Left lung (tissue), 14 donors: ENCODE measurements at places on chromosomes 12 and 14. TPM values are rescaled to one million over a fixed set of nuclear protein-coding genes. Genes with fewer than 3 reads are reported as not detected.

The SPTLC2 gene
- 44.0 TPM for total RNA-seq

GRCh38 chr12:4960030-4960429, 50.3 kb downstream of the KCNA1 start:
- no peak overlapping the region for H3K27ac ChIP-seq
- H3K27me3 ChIP-seq = peaks cover 88% of the 10 kb centered on the region
- DNase-seq = no peak
- H3K36me3 ChIP-seq = no peaks in the 10 kb centered on the region
- no peaks in the 10 kb centered on the region for H3K4me1 ChIP-seq
- no peak overlapping the region for H3K4me3 ChIP-seq

The OR4E1 gene
- total RNA-seq = not detected

DNA sequence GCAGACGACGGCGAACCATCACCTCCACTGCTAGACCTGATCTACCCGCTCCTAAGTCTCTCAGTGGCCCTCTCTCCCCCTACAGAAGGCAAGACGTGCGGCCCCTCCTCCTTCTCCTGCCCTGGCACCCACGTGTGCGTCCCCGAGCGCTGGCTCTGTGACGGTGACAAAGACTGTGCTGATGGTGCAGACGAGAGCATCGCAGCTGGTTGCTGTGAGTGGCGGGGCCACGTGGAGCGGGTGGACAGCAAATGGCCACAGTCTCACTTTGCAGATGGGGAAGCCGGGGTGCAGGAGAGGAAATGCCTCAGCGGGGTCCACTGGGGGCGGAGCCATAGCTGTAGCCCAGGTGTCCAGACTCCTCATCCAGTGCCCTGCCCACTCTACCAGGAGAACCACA, 21.4 kb upstream of the NXPH4 start:
- no peaks in the 10 kb centered on the region for H3K36me3 ChIP-seq
- H3K4me1 ChIP-seq = peaks cover 3% of the 10 kb centered on the region
- H3K27ac ChIP-seq = no peak overlapping the region
- H3K27me3 ChIP-seq = no peaks in the 10 kb centered on the region
- DNase-seq = no peak

GRCh38 chr14:95078867-95079266, 78.5 kb downstream of the DICER1 start:
- H3K4me3 ChIP-seq = no peak overlapping the region
- no peaks in the 10 kb centered on the region for H3K4me1 ChIP-seq
- no peak overlapping the region for H3K27ac ChIP-seq
- H3K36me3 ChIP-seq = no peaks in the 10 kb centered on the region
- no peak for DNase-seq

- no peaks in the 10 kb centered on the region for H3K4me1 ChIP-seq
- DNase-seq = no peak
- no peaks in the 10 kb centered on the region for H3K27me3 ChIP-seq
- no peaks in the 10 kb centered on the region for H3K36me3 ChIP-seq
- peak overlapping the region; percentile 26 for H3K27ac ChIP-seq
These were observed 228.6 kb downstream of the DACT1 start for GRCh38 chr14:58866391-58866790.

The CYP46A1 gene
- 1.5 TPM for total RNA-seq

DNA sequence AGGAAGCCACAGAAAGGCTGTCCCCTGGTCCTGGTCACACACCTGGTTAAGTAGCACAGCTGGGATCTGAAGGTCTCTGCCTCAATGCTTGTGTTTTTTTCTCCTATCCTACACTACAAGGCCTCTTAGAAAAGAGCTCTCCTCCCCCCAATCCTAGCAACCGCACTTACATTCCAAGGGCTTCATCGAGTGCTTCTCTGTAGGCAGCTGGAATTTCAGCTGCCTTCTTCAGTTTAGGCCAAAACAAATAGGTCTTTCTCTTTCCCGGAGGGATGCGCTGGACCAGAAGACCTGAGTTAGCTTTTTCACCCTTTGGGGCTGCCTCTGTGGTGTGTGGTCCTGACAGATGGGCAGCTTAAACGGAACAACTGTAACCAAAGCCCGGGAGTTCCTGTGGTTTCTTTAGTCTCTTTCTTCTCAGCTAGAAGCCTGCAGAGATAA, 109.7 kb downstream of the GPATCH2L start:
- H3K27me3 ChIP-seq = no peaks in the 10 kb centered on the region
- no peak overlapping the region for H3K27ac ChIP-seq
- no peak overlapping the region for H3K4me3 ChIP-seq
- H3K36me3 ChIP-seq = no peaks in the 10 kb centered on the region
- no peaks in the 10 kb centered on the region for H3K4me1 ChIP-seq

The NUMB gene
- total RNA-seq = 121 TPM

DNA sequence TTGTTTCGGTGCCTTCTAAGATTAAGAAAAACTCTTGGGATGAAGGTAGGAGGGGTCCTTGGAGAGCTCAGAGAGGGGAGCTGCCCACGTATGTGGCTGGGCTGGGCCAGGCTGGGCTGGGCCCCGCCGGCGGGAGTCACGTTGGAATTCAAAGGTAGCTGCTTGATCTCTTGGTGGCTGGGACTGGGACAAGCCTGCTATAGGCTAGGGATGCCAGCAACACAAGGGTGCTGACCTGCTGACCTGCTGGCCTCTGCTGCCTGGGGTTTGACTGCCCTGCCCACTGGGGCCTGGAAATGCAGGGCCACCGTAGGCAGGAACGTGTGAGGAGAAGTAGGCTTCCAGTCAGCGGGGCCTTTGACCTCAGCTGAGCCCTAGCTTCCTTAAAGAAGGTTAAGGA, 52.8 kb upstream of the GTF2A1 start:
- no peak overlapping the region for H3K27ac ChIP-seq
- DNase-seq = no peak
- no peaks in the 10 kb centered on the region for H3K4me1 ChIP-seq
- H3K36me3 ChIP-seq = no peaks in the 10 kb centered on the region
- H3K4me3 ChIP-seq = no peak overlapping the region

The RNASE7 gene
- not detected for total RNA-seq

GRCh38 chr14:68953196-68953555, 25.9 kb downstream of the ACTN1 start:
- no peaks in the 10 kb centered on the region for H3K27me3 ChIP-seq
- DNase-seq = no peak
- H3K27ac ChIP-seq = peak overlapping the region; percentile 74
- no peak overlapping the region for H3K4me3 ChIP-seq

The EML1 gene
- 24.6 TPM for total RNA-seq

- H3K4me3 ChIP-seq = no peak overlapping the region
- no peaks in the 10 kb centered on the region for H3K27me3 ChIP-seq
- H3K36me3 ChIP-seq = no peaks in the 10 kb centered on the region
- no peak overlapping the region for H3K27ac ChIP-seq
- DNase-seq = no peak
- no peaks in the 10 kb centered on the region for H3K4me1 ChIP-seq
These were observed 150.0 kb upstream of the RMST start for GRCh38 chr12:97312570-97313135.

The KCNA1 gene
- 0.09 TPM for total RNA-seq

The MSI1 gene
- total RNA-seq = 1.3 TPM

DNA sequence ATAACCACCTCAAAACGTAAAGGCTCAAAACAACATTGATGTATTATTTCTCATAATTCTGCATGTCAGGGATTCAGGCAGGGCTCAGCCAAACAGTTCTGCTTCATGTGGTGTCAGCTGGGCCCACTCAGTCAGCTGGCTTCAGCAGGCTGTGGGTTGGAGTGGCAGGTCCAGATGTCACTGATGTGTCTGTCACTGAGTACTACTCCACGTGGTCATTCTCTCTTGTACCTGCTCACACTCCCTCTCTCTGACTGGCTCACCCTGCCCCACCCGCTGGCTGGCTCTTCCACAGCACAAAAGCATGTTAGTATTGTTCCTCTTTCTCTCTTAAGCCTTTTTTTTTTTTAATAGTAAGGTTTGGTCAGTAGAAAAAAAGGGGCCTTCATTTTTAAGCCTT, 182.4 kb downstream of the DICER1 start:
- no peak overlapping the region for H3K4me3 ChIP-seq
- no peaks in the 10 kb centered on the region for H3K36me3 ChIP-seq
- DNase-seq = no peak
- H3K27ac ChIP-seq = no peak overlapping the region
- peaks cover 4% of the 10 kb centered on the region for H3K27me3 ChIP-seq

- H3K36me3 ChIP-seq = no peaks in the 10 kb centered on the region
- no peak overlapping the region for H3K4me3 ChIP-seq
- H3K27ac ChIP-seq = no peak overlapping the region
- H3K27me3 ChIP-seq = no peaks in the 10 kb centered on the region
These were observed 2.9 kb upstream of the EPYC start for GRCh38 chr12:91007531-91008290.

DNA sequence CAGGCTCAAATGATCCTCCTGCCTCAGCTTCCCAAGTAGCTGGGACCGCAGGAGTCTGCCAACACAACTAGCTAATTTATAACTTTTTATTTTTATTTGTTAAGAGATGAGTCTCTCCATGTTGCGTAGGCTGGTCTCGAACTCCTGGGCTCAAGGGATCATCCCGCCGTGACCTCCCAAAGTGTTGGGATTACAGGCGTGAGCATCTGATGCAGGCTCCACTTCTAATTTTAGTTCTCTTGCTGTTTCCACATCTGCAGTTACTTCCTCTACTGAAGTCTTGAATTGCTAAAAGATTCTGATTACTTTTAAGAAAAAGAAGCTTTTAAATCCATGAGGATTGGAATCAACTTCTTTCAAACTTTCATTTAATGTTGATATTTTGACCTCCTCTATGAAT, 13.4 kb upstream of the SNX6 start:
- H3K27ac ChIP-seq = no peak overlapping the region
- no peaks in the 10 kb centered on the region for H3K27me3 ChIP-seq
- H3K36me3 ChIP-seq = no peaks in the 10 kb centered on the region
- no peak for DNase-seq
- H3K4me3 ChIP-seq = no peak overlapping the region
- H3K4me1 ChIP-seq = no peaks in the 10 kb centered on the region

- H3K36me3 ChIP-seq = no peaks in the 10 kb centered on the region
- H3K4me3 ChIP-seq = no peak overlapping the region
- H3K4me1 ChIP-seq = no peaks in the 10 kb centered on the region
- H3K27me3 ChIP-seq = no peaks in the 10 kb centered on the region
These were observed 1.2 kb downstream of the SLCO1C1 start for GRCh38 chr12:20696181-20696905.

DNA sequence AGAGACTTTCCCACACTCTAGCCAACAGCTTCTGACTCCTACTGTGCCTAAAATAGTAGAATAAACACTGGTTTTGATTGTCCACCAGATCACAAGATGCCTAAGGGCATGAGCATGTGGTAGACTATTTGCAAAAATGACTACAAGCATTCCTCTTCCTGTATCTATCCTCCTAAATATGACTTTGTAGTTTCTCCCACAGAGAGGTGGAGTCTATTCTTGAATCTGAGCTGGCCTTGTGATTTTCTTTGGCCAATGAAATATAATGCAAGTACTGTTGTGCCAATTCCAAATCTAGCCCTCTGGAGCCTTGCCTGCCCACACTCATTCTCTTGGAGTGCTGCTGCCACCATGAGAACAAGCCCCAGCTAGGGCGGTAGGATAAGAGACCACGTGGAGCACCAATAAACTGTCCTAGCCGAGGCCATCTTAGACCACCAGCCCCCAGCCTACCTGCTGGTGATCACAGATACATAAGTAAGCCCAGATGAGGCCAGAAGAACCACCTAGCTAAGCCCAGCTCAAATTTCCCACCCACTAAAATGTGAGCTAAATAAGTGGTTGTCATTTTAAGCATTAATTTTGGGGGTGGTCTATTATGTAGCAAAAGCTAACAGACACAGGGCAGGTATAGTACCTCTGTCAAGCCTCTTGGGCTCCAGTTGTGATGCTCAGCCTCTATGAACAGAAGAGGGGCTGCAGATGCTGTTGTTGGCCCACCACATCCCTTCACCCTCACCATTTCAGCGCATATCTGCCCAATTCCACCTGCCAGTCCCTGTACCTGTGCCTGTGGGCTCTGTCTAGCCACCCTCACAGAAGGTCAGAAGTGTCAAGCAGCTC, 17.9 kb downstream of the ZFP36L1 start:
- no peak for DNase-seq
- H3K36me3 ChIP-seq = no peaks in the 10 kb centered on the region
- H3K27ac ChIP-seq = no peak overlapping the region
- peaks cover 48% of the 10 kb centered on the region for H3K4me1 ChIP-seq

The TSPAN9 gene
- total RNA-seq = 36.8 TPM

DNA sequence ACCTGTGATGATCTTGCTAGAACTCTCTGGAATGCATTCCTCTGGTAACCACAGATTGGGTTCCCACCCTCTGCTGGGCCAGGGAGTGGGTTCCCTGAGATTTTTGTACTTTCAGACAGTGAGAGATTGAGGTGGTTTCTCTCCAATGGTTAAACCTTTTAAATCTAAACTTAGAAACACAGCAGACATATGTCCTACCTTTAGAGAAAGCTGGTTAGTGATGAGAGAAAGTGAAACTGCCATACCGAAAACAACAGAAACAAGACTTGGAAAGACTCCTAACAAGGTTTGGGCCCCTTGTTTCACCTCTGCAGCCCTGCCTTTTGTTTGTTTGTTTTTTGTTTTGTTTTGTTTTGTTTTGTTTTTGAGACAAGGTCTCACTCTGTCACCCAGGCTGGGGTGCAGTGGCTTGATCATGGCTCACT, 9.7 kb upstream of the SGPP1 start:
- no peaks in the 10 kb centered on the region for H3K36me3 ChIP-seq
- H3K27me3 ChIP-seq = no peaks in the 10 kb centered on the region
- no peak overlapping the region for H3K4me3 ChIP-seq
- H3K27ac ChIP-seq = no peak overlapping the region

DNA sequence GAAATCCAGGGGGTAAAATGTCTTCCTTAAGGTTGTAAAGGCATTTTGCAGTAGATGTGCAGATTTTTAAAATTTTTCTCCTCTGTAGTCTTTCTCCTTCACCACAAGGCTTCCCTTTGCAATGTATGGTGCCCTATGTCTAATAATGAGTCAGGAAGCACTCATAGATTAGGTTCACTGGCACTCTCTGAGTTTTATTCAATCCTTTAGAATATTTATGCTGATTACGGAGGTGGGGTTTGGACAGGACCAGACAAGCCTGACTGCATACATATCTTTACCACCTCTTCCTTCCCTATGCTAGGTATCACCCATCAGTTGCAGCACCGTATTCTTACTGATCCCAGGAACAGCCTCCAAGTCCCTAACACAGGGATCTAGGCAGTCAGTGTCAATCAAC, 99.5 kb downstream of the NEDD1 start:
- H3K4me1 ChIP-seq = no peaks in the 10 kb centered on the region
- no peak overlapping the region for H3K4me3 ChIP-seq
- H3K27ac ChIP-seq = no peak overlapping the region

The CDH24 gene
- total RNA-seq = 6.1 TPM

The DAO gene
- total RNA-seq = not detected

DNA sequence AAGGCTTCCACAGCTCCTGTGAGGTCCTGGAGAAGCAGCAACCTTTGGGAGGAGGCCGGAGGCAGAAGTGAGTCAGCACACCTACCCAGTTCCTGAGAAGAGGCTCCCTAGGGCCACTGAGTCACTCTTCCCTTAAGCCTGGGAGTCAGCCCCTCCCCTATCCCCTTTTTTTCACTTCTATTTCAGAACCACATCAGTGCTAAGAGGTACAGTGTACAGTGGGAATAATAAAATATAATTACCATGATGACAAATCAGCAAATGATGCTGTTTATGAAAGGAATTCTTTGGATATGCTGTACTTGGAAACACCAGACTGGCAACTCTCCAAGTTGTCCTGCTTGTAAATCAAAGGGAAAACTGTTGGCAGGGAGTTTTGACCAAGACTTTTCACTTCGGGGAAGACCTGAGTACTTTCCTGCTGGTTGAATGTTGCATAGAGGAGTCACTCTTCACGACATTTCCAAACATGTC, 7.8 kb upstream of the TBPL2 start:
- no peaks in the 10 kb centered on the region for H3K36me3 ChIP-seq
- H3K27me3 ChIP-seq = no peaks in the 10 kb centered on the region
- no peaks in the 10 kb centered on the region for H3K4me1 ChIP-seq
- no peak overlapping the region for H3K27ac ChIP-seq

GRCh38 chr12:51549637-51550036, 41.4 kb upstream of the SCN8A start:
- H3K36me3 ChIP-seq = no peaks in the 10 kb centered on the region
- no peak overlapping the region for H3K27ac ChIP-seq
- no peak for DNase-seq
- H3K4me3 ChIP-seq = no peak overlapping the region
- H3K4me1 ChIP-seq = no peaks in the 10 kb centered on the region
